ENCODE measurements at places on chromosomes 7 and 10. TPM values are rescaled to one million over a fixed set of nuclear protein-coding genes. Genes with fewer than 3 reads are reported as not detected.

The CREB5 gene
- total RNA-seq = 25.7 TPM

The HMX2 gene
- not detected for total RNA-seq

The LRCH4 gene
- total RNA-seq = 36.8 TPM

The CYP2C18 gene
- total RNA-seq = not detected

The TMEM273 gene
- total RNA-seq = not detected

The CRHR2 gene
- not detected for total RNA-seq

The EFCAB10 gene
- not detected for total RNA-seq

The PRR15 gene
- 14.0 TPM for total RNA-seq

The COBL gene
- 6.6 TPM for total RNA-seq

The ADCY1 gene
- total RNA-seq = 0.51 TPM

Data from epithelial cell of proximal tubule (primary cell).